ENCODE measurements at places on chromosomes 13 and 19. TPM values are rescaled to one million over a fixed set of nuclear protein-coding genes. Genes with fewer than 3 reads are reported as not detected.

The CAPN12 gene
- 1.7 TPM for total RNA-seq

The SULT2A1 gene
- total RNA-seq, result not detected

The ATP4B gene
- total RNA-seq, result not detected

The ZNF558 gene
- 11.7 TPM for total RNA-seq

The STAP2 gene
- total RNA-seq, result 0.83 TPM

The SUPT20H gene
- total RNA-seq, result 28.3 TPM

The ZNF71 gene
- 7.1 TPM for total RNA-seq

All from cardiac septum (tissue), 1 donor.